Left kidney (tissue), 8 donors: ENCODE measurements at places on chromosomes 7 and 10.
A peak's percentile ranks its signal among the peaks of the same experiment; 100 is the strongest.

DNA sequence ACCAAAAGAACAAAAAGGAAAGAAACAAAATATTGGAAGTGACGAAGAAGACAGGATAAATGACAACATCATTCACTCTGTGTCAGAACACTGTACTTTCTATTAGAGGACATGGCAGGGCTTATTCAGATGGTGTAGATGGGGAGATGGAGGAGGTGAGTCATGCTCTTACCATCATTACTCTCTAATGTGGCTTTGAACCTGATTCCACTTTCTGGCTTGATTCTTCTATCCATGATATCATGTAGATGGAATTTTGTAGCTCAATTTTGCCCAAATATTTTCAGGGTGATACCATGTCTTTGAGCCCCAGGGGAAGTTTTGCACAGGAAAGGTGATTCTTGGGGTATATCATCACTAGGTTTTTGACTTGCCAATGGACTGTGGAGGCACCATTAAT lies 91.7 kb downstream of the CFAP58 start:
- DNase-seq = no peak

DNA sequence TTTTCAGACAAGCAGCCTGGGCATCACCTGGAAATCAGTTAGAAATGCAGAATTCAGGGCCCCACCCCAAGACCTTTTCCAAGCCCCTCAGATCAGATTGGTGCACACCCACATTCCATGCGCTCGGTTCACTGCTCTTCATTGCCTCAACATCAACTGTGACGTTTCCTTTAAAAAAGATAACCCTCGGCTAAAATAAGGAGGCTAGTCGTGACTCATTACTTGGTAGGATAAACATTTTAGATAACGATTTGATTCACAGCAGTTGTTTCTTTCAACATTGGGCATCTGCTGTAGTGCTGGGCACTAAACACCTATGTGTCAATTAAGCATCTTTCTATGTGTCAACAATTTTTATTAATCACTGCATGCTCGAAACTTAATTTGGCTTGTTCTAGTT lies 191.1 kb upstream of the LRGUK start:
- no peak for DNase-seq

GRCh38 chr7:55185321-55185802 lies 166.5 kb downstream of the EGFR start:
- DNase-seq = no peak

DNA sequence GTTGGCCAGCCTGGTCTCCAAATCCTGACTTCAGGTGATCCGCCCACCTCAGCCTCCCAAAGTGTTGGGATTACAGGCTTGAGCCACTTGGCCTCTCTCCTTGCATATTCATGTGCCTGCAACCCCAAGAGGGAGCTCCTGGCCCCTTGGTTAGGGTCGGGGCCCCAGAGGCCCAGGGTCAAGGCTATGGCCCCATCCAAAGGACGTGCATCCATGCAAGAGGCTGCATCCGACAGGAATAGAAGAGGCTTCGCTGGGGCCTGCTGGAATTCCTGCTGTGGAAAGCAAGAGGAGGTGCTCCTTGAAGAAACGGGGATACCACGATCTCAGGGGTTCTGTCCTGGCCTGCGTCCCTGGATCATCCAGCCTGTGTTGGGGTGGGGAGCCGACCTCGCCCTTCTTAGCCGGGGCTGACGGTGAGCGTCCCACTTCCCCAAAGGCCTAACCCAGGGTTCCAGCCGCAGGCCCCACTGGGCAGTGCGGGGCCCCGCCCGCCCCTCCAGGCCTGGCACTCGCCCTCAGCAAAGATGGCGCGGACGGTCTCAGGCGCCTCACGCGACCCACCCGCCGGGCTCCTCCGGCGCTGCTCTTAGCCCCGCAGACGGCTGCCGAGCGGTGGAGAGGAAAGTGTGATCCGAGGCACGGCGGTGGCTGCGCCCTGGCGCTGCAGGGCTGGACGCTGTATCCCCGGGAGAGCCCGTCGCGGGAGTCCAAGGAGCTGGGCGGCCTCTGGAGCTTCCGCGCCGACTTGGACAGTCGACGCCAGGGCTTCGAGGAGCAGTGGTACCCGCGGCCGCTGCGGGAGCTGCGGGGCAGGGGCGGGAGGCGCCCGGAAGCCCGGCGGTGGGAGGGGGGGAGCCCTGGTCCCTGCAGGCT lies 54.7 kb downstream of the ZNF727 start:
- DNase-seq = no peak

DNA sequence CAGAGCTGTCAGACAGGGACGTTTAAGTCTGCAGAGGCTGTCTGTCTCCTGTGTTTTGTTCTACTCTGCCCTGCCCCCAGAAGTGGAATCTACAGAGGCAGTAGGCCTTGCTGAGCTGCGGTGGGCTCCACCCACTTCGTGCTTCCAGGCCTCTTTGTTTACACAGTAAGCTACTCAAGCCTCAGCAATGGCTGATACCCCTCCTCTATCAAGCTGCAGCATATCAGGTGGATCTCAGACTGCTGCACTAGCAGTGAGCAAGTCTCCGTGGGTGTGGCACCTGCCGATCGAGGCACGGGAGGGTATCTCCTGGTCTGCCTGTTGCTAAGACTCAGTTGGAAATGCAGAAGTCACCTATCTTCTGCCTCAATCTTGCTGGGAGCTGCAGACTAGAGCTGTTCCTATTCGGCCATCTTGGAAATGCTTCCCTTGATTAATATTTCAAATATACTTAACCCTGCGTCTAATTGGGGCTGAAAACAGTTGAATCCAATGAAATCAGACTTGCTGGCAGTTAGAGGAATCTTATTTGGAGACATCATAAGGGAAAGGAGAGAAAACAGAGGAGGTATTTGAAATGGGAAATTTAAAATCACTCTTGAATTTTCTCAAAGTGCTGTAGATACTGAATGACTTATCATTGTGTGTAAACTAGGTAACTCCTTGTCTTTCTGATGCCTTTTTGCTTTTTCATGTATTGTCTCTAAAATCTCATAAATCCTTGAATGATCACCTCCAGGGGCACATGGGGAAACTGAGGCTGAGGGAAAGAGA lies 13.8 kb upstream of the CYP3A5 start:
- no peak for DNase-seq

GRCh38 chr7:55641811-55642210 lies 69.5 kb upstream of the VOPP1 start:
- no peak for DNase-seq

DNA sequence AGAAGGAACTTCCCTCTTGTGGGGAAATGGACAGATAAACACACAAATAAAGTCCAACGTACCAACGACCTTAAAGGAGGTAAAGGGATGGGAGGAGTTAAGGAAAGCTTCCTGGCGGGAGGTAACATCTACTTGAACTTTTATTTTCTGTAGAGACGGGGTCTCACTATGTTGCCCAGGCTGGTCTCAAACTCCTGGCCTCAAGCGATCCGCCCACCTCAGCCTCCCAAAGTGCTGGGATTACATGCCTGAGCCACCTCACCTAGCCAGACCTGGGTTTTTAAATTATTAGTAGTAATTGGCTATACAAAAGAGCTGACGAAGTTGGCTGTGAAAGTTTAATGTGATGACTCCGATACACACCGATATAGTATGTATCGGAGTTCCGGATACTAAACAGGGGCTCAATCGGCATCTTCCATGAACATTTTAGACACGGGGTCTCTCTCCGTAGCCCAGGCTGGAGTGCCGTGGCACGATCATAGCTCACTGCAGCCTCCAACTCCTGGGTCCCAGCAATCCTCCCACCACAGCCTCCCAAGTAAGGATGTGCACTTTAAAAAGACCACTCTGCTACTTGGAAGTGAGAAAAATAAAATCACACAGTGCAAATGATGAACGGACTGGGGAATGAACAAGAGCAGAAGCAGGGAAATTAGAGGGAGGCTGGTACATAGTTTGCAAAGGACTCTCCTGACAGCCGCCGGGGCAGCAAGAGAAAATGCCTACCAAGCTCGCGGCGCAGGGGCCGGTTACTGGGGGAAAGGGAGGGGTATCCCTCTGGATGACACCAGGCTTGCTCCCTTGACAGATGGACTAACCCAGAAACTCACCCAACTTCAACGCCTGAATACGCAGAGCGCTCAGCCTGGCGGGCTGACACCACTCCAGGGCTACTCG lies 1.0 kb downstream of the BCL7B start:
- no peak for DNase-seq

DNA sequence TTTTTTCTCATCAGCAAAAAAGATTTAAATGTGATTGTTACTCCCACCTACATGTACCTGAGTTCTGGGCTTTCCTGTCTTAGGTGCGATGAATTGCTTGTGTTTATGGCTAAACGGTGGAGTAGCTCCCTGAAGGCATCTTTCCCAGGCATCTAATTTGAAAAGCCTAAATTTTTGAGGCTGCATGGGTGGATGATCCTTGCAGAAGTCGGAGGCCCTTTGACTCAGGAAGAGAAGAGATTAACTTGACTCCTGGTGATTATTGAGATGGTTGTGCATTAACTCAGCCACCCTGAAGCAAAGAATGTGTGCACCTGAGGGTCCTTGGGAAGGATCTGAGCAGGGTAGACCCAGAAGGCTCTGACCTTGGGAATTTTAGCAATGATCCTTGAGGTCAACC lies 155.6 kb upstream of the SEMA3C start:
- DNase-seq = no peak

GRCh38 chr7:101904019-101904418 lies 86.6 kb downstream of the CUX1 start:
- no peak for DNase-seq

- no peak for DNase-seq
Observed at GRCh38 chr10:103660364-103661197, 167.1 kb downstream of the NEURL1 start.

DNA sequence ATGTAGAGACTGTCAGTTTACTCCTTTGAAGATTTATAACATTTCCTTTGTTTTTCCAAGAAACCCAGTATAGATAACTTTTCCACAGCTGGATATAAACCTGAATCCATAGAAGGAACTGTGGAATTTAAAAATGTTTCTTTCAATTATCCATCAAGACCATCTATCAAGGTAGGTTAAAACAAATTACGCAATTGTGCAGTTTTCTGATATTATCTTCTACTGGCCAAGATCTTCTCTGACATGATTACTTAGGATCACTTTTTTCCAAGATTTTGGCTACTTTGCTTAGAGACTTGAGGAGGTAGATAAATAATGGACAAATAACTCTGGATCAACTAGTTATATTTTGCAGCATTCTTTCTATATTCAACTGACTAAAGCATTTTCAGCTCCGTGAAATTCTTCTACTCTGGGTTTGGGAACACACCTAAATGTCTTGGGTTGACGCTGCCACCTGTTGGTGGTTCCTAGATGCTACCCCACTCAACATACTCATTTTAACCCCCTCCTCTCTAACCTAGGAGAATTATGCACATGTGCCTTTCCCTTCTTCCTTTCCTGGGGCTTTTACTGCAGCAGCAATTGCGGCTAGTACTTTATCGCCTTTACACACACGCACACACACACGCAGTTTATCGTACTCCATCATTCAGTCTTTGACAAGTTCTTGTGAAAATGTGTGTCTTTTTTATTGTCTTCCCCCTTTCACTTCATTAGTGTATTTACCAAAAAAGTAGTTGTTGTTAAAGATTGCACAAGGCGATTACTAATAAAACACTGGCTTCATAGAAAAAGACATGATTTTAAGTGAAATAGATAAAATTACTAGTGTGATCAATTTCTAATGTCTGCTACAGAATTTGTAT lies 32.7 kb downstream of the ABCB5 start:
- peak; percentile 25 for DNase-seq

DNA sequence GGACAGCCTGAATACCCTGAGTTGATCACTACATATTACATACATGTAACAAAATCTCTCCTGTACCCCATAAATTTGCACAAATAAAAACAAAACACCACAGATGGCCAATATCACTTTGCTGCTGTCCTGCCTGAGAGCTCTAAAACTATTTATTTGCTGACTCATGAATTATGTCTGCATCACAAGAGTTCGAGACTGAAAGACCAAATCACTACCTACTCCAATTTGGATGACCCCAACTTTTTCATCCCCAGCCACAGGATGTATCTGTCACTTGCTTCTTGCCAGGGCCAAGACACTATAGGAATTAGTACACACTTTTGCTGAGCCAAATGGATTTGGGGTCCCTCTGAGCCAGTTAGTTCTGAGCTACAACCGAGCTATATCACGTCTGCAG lies 409.7 kb upstream of the NFE2L3 start:
- no peak for DNase-seq

GRCh38 chr10:94416896-94417295 lies 14.6 kb downstream of the TBC1D12 start:
- DNase-seq = no peak

DNA sequence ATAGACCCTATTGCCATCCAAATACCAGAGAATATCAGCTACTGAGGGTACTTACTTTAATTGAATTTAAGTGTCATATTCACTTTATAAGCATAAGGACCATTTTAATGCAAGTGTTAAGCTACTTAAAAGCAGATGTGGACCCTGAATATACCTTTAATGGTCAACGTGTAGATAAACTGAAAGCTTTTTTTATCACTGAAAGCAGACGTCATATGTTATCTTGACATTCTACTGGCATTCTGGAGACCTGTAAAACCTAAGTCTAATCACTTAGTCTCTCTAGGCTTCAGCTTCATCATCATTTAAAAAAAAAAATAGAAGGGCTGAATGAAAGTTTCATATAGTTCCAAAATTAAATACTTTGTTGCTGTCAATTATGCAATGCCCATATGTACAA lies 116.5 kb downstream of the ELAPOR2 start:
- DNase-seq = no peak

- no peak for DNase-seq
Observed at GRCh38 chr10:104472505-104472904, 118.9 kb downstream of the CFAP58 start.

DNA sequence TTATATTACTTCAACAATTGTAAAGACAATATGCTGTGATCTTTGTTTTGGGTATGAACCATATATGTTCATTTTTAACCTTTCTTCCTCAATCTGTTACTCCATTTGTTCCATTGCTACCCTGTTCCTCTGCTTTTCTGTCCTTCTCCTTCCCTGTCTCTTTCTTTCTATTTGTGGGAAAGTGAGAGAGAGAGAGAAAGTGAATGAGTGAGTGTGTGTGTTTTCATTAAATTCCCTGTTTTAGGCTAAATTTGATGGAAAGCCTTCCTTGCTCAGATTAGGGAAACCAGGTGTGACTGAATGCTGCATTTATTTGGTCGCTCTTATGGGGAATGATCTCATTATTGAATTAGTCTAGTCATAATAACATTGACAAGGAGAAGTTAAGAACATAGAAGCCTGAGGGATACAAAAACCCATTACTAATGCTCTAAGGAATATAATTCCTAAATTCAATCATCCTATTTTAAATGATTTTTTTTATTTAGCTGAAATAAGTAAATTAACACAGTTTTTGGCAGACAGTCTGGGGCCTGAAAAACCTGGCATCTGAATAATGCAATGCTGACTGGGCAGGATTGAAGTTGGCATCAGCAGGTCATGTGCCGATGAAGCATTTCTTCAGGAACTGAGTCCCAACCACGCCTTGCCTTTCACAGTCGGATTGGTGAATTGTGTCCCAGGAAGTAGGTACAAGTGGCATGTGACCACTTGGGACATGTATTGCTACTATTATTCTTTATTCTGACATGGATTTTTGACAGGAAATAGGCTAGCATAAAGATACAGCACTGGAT lies 117.6 kb upstream of the LRGUK start:
- DNase-seq = no peak

DNA sequence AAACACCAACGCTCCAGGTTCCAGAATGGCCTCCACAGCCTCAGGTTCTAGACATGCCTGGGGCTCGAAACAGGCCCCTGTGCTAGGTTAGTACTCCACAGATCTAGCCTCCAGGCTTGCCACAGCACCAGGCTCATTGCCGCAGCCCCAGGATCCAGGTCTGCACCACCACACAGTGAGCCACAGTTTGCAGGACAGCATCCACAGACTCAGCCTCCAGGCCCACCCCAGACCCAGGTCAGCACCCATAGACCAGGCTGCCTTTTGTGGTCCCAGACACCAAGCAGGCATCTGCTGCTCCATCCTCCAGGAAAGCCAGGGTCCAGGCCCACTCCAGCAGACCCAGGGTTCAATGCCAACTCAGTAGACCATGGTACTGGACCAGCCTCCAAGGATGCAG lies 132.3 kb upstream of the VSTM2A start:
- DNase-seq = no peak
